ENCODE measurements at places on chromosomes 16 and 17.

DNA sequence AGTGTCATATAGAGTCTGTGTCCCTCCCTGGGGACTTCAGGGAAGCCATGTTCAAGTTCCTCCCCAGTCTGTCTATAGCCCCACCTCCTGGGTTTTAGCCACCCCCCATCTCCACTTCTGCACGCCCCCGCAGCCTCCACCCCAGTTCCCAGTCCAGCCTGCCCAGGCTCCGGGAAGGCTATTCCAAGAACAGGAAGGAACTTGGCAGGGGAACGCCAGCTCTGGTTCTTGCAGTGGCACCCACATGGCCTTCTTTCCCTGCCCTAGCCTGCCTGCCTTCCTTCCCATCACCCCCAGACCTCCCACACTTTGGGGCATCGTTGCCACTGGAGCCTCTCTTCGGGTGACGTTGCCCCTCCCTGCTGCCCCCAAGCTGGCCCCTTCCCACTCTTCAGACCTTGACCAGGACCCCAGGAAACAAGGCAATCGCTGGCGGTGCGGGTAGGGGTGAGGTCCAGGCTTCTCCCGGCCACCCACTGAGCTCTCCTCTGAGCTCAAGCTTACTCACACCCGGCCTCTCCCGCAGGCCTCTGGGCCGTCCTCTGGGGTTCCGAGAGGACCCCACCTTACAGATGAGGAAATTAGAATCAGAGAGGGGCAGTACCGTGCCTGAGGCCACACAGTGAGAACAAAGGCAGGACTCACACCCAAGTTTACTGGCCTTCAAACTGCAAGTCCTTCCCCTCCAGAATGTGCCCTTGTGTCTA lies 9.2 kb upstream of the CES4A start:
- no peak for DNase-seq

DNA sequence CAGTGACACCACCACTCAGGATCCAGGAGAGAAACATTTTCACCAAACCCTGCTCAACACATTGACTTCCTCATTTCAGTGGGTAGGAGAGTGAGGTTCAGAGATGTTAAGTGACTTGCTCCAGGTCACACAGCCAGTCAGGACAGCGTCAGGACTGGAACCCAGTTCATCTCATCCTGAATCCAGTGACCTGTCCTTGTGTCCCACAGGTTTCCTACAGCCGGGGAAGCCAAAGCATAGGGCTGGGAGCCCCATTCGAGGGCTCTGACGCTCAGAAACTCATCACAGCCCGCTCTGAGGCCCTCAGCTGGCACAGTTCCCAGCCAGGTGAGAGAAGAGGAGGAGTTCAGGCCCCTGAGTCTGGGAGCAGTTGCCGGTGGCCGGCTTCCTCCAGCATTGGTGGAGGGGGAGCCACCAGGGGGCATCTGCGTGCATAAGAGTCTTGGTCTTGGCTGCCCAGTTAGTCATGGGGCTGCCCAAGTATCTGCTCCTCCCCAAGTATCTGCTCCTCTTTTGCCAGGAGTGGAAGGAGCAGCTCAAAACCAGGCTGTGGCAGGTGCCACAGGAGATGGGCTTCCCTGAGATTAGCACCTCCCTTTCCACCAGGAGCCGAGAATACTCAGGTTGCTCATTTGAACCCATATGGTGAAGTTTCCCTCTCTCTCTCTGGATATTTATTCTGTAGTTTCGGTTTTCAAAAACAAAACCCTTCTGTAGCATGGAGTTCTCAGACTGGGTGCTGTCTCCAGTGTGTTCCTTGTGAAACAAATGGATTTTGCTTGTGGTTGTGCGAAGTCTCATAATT lies 56.0 kb downstream of the TNFRSF13B start:
- peak; percentile 41 for DNase-seq

- DNase-seq: no peak
Measured at GRCh38 chr17:72421128-72422092, 300.6 kb downstream of the SOX9 start.

DNA sequence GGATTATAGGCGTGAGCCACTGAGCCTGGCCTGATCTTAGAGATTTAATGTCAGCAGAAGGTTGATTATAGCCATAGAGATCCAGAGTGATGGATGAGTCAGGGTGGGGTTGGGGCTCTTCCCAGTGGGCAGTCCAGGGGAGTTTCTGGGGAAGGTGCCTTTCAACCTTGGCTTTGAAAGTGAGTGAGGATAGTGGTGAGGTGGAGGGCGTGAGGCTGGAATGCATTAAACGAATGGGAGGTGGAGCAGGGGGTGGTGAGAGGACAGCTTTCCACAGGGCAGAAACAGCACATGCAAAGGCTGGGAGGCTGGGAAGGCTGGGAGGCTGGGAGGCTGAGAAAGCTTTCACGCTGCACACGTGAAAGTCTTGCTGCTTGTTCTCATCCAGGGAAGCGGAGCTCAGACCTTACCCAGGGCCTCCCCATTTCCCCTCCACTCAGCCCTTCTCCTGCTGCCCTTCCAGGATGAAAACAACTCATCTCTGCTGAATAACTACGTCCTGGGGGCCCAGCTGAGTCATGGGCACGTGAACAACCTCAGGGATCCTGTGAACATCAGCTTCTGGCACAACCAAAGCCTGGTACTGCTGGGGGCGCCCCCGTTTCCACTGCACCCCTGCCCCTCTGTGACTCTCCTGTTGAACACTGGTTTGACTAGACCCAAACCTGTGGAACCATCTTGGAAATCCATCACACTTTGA lies 22.3 kb downstream of the ADGRG5 start:
- DNase-seq: no peak

DNA sequence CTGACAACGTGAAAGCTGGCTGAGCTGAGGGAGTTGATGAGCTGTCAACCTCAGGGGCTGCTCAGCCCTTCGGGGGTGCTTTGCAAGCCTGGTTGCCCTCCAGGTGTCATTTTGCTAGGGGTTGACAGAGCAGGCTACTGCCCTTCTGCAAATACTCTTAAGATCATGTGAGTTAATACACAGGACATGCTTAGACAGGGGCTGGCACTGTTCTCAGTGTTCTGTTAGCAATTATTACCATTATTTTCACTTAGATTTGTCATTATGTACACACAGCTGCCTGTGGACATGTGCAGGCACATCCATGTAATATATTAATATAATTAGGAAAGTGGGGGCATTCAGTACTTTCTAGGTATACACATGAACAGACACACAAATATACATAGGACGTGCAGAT lies 554.3 kb upstream of the HSBP1 start:
- no peak for DNase-seq

- no peak for DNase-seq
Measured at GRCh38 chr17:81336296-81336929, 41.3 kb upstream of the SLC38A10 start.

DNA sequence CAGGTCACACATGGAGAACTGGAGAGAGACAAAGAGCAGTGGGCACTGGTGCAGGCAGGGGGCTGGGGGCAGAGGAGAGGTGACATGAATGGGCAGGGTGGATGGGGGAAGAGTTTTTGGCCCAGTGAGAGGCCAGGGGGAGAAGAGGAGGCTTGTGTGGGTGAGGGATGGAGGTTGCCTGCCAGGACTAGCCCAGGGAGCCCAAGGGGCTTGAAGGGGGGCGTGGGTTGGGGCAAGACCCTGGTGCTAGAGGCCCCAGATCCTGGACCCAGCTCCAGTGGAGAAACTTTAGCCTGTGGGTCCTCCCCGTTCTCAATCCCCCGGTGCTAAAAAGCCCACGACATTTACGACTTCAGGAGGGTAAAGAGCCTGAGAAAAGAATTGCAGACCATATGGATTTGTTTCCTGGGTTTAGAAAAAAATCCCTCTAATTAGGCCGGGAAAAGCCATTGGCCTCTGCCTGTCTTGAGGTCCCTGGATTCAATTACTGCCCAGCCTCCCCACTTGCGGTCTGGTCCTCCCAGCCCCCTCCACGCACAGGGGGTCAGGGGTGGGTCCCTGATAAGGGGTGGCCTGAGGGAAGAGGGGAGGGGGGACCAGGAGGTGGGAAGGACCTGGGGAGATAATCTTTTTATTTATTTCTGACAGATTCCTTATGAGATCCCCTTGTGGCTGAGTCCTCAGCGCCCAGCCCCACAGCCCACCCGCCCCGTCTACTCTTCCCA lies 33.0 kb downstream of the NGFR start:
- no peak for DNase-seq

DNA sequence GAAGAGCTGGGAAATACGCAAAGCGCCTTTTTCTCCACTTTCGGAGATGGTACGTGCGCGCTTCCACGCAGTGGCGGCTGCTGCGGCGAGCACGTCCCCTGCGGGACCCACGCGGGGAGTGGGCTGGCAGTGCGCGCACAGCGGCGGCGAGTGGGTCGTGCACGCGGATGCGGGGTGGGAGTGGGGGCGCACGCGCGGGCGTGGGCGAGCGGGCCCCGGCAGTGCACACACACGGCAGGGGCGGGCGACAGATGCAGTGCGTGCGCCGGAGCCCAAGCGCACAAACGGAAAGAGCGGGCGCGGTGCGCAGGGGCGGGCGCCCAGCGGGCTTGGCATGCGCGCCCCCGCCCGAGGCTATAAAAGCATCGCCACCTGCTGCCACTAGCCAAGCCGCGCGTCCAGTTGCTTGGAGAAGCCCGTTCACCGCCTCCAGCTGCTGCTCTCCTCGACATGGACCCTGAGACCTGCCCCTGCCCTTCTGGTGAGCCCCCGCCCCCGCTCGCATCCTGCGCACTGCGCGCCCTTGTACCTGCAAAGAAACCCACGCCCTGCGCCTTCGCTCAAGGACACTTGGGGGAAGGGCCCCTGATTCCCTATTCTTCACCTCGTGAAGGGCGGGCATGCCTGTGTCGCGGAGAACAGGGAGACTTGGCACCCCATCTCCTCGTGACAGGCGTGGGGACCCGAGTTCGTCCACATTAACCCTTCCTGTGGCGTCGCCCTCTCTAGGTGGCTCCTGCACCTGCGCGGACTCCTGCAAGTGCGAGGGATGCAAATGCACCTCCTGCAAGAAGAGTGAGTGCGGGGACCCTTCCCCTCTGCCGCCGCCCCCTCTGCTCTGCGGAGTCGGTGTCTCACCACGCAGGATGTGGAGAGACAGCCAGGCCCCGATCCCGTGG lies at the start of gene MT3:
TSS of gene MT3 (plus strand) at position 388 of the 899 bp plus-strand sequence. CDS start at position 451, 63 bp downstream.
- DNase-seq: no peak

- no peak for DNase-seq
Measured at GRCh38 chr16:2226245-2226793, 2.9 kb downstream of the E4F1 start.

DNA sequence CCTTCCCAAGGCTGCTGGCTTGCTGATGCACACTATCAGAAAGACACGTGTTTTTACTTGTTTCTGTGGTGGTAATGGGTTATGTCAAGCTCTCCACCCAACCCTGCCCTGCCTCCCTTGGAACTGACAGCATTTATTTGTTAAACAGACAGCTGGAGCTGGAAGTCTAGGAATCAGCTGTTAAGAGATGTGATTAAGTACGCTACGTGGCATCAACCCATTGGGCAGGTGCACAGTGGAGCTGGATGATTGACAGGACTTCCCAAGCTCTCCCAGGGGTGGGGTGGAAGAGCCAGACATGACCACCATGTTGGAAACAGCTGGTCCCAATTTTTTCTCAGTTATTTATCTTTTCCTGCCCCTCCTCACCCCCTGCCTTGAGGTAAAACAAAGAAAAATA lies 49.4 kb downstream of the ADAMTS18 start:
- no peak for DNase-seq

All from memory B cell (primary cell).